ENCODE measurements at places on chromosomes 12 and 14.
A peak's percentile ranks its signal among the peaks of the same experiment; 100 is the strongest.

- no peak for DNase-seq
Observed at GRCh38 chr14:51849097-51849496, 11.3 kb upstream of the GNG2 start.

- no peak for DNase-seq
Observed at GRCh38 chr12:81699551-81699950, 59.6 kb downstream of the PPFIA2 start.

GRCh38 chr14:30610787-30611343 lies 11.3 kb upstream of the SCFD1 start:
- DNase-seq: peak; percentile 70

DNA sequence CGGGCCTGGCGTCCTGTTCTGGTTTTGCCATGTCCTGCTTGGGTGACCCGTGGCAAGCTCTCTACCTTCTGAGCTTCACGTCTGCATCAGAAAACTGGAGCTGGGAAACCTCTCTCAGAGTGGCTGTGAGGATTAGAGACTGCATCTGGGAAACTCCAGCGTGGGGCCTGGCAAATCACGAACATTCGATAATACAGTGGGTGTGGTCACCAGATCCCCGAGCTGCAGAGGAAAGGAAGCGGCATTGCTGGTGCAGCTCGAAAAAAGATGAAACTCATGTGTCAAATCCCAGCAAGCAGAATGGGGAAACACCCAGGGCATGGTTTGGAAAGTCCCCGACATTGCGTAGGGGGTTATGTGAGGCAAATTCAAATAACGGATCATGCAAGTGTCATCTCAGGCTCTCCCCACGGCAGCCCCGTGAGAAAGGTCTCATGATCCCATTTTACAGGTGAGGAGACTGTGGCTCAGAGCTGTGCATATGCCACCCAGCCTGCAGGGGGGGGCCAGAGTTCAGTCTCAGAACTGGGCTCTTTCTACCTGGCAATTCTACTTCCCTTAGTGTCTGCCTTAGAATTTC lies 98.1 kb upstream of the VRK1 start:
- DNase-seq: no peak

DNA sequence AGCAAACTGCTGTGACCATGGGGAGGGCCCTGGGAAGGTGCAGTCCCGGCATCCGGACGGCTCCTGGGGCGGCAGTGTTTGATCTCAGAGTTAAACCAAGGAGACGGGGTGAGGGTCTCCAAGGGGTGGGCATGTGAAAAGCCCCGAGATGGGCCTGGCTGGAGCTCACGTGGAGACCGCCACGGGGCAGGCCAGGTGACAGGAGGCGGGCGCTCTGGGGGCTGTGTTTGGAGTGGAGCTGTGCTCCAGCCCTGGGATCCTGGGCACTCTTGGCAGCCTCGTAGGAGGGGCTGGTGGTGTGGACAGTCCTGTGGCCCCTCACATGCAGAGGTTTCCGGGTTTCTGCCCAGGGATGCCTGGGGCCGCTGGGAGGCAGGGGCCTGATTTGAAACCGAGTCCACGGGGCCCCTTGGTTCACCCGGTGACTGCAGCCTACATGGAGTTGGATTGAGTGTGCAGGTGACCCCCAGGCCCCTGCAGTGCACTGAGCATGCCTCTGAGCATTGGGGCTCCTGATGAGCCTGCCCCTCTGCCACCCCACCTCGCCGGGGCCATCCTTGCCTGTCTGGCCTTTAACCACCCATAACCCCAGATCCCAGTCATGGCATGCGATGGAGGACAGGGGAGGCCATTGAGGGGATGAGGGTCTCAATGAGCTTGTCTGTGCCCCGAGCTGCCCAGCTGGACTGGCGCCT lies 8.4 kb downstream of the KIF26A start:
- DNase-seq: no peak

DNA sequence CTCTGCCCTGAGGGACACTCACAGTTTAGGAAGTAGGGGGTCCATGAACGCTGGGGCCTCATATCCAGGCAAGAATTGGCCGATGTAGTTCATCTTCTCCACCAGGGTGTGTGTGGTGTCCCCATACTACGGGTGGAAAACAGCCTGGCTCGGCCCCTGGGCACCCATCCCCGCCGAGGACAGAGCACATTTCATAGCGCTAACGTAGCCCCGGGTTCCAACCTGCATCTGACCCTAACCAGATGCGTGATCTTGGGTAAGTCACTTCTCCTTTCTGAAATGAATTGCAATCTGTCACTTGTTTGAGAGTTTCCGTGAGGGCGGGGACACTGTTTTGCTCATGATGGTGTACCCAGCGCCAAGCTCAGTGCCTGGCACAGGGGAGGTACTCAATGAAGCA lies 9.0 kb downstream of the HPD start:
- no peak for DNase-seq

GRCh38 chr14:52007637-52008036 lies 18.3 kb downstream of the RTRAF start:
- DNase-seq: no peak

DNA sequence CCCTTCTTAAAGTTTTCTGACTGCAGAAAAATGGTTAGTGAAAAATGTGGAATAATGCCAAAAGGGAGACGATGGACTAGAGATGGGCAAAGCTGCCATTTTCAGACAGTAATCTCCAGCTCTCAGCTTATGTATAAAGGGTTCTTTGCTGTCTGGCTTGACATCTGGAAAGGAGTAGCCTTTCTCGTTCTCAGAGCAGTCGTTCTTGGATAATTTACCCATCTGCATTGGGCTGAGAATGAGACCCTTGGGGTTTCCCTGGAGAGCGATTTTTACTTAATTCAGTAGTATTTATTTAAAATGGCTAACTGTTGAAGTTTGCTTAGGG lies 1.2 kb downstream of the NUDT4 start:
- DNase-seq: peak; percentile 61

DNA sequence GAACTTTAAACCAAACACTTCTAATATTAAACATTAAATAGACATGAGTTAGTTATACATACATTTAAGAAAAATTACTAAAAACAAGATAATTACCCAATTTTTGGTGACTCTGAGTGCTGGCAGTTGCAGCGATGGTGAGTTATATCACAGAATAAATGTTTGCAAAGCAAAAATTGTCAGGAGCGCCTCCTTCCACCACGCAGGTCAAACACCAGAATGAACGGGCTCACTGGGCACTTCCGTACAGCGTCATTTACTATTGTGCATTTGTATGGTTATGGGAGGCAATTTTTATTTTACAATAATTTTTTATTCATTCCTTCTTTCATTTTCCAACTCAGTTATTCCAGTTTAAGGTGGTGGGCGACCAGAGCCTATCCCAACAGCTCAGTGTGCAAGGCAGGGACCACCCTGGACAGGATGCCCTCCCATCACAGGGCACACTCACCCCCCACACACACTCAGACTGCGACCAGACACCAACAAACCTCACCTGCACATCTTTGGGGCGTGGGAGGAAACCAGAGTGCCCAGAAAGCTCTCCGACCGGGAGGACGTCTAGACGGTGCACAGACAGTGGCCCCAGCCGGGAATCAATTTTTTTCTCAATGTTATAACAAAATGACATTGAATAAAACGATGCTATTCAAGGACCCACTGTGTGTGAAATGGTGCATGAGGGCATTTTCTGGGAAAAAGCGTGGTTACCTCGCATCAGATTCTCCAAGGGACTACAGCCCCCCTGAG lies 67.2 kb downstream of the TESC start:
- peak; percentile 37 for DNase-seq

GRCh38 chr14:24037658-24038037 lies 14.2 kb upstream of the CARMIL3 start:
- peak; percentile 36 for DNase-seq

DNA sequence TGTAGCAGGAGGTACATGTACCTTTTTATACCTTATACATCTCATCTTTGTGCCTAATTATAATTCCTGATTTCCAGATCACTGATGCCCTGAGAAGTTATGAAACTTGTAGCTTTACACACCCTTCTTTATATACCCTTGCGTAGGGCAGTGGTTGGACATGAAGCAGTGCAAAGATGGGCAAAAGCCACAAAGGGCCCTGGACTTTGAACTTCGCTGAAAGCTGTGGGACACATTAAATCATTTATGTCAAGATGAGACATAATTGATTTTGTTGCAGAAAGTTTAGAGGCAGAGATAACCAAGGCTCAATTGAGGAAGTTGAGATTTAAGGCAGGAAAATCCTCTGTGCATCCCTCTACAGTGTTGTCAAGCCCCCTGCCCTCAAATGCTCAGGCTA lies 170.0 kb downstream of the SLC2A13 start:
- DNase-seq: no peak

- DNase-seq: no peak
Observed at GRCh38 chr12:97005174-97005573, 98.1 kb downstream of the NEDD1 start.

- DNase-seq: no peak
Observed at GRCh38 chr12:46158501-46158900, 110.3 kb downstream of the SLC38A1 start.

GRCh38 chr14:97095269-97095668 lies 298.1 kb downstream of the VRK1 start:
- DNase-seq: no peak

All from NCI-H1417 (cell line).